ENCODE measurements at places on chromosomes 3 and 15. TPM values are rescaled to one million over a fixed set of nuclear protein-coding genes. Genes with fewer than 3 reads are reported as not detected.

The GPR15 gene
- not detected for total RNA-seq

The ACTRT3 gene
- total RNA-seq, result 4.0 TPM

The ACTC1 gene
- total RNA-seq, result not detected

The RTP1 gene
- total RNA-seq, result not detected

The CFAP100 gene
- not detected for total RNA-seq

The ADAMTS9 gene
- total RNA-seq, result 58.3 TPM
